ENCODE measurements at places on chromosomes 2 and 18.

DNA sequence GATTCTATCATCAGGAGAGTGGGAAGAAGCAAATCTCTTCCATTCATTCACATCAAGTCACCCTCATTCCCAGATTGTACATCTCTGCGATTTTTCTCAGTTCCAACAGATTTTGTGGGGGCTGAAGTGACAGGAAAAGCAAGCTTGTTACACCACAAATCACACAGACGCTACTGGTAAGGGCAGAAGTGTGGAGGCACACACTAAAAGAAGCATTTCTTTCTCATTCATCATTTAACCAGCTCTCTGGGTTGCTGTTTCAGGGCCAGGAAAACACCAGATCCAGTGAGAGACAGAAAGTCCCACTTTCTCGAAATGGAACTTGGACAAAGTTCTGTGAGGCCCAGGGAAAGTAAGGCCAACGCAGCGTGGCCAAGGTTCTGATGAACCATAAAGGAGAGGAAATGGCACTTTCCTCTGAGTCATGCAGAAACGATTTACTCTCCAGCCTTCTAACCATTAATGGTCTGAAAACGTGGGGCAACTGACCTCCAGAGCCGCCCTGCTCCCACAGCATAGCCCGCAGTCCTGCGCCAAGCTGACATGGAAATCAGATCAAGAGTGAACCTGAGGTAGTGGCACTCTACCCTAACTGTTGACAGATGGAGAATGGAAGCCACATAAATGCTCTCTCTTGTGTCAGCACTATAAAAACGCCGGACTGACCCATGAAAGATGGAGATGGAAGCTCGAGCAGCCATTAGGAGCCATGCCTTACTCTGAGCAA is 191.0 kb downstream of the C1D start:
- no peak for DNase-seq

- no peak for DNase-seq
These were observed 83.9 kb upstream of the LRPPRC start for GRCh38 chr2:44079686-44080085.

- DNase-seq: no peak
These were observed 158.8 kb upstream of the SIX2 start for GRCh38 chr2:45167920-45168629.

DNA sequence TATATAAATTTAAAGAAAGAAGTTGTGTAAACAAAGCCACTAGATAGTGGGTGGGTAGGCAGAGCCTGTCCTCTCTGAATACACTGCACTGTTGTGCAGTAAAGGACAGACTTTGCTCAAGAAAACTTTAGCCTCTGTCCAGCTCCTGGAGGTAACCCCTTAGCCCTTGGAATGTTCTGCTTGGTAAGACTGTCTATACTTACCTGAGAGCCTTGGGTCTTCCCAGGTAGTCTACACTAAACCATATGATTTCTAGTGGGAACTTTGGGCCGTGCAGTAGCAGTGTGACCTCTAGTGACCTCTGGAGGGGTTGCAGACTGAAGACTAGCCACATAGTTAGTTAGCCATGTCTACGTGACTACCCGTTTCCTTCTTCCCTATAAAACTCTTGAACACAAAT is 678.3 kb upstream of the NRXN1 start:
- DNase-seq: no peak

DNA sequence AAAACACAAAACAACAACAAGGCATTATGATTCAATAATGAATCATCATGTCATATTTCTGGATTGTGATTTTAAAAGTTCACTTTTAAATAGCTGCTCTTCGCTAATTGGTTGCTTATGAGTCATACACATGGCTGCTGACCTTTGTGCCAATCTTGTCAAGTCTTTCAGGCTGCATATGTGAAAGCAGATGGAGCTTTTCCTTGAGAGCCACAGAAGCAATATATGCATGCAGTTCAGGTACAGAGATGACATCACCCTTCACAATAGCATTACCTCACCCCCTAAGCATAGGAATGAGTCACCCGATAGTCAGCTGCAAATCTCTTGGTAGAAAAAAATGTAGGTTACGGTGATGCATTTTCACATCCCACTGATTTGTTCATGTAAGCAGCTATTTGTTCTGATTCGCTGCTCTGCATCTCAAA is 27.2 kb downstream of the EIF2AK3 start:
- DNase-seq: no peak

- no peak for DNase-seq
These were observed 243.2 kb upstream of the HDAC4 start for GRCh38 chr2:239644011-239644410.

DNA sequence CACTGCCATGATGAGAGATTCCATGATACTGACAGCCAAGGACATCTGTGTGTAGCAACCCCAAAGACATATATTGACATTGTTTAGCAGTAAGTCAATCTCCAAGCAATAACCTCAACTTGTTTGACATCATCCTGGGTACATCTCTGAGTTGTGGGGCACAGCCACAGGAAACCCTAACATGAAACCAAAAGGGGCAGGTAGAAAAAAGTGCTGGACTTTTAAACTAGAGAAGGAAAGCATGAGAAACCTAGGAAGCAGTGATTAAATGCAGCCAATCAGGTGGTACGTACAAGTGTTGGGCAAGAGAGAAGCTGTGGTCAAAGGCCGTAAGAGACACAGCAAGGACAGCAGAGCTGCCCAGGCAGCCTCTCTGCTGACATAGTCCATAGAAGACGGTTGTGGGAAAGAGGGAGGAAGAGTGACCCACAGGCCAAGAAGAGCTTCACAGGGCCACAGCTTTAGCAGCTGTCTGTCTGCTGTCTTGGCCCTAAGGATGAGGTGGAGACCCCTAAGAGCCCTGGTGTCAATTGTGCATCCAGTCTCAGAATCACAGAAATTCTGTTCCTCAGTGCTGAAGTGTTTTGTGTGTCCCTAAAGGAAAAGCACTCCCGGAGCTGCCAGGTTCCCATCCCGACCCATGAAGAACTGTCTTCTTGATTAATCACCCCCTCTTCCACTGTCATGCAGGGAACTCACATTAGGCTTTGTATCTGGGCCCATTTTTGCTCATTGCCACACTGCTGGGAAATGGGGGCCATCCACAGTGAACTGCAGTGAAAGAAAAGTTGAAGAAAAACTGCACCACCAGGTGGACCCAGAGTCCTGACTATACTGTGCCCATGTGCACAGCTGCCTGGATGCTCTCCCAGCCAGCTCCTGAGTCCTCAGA is 25.4 kb upstream of the CHN1 start:
- no peak for DNase-seq

Measured in stimulated activated CD8-positive, alpha-beta memory T cell treated with anti-CD3 and anti-CD28 coated beads, Interleukin-4, amount 100 ng/mL, for 1 hour (primary cell).